ENCODE measurements at places on chromosomes 5 and 9. TPM values are rescaled to one million over a fixed set of nuclear protein-coding genes. Genes with fewer than 3 reads are reported as not detected.
A peak's percentile ranks its signal among the peaks of the same experiment; 100 is the strongest.

GRCh38 chr9:116155698-116156039 is 2.1 kb downstream of the PAPPA start:
- peaks cover 83% of the 10 kb centered on the region for H3K27me3 ChIP-seq
- H3K27ac ChIP-seq: no peak overlapping the region
- DNase-seq: no peak
- H3K4me1 ChIP-seq: peaks cover 27% of the 10 kb centered on the region
- H3K4me3 ChIP-seq: no peak overlapping the region

GRCh38 chr9:128923493-128923883 is 2.7 kb downstream of the PHYHD1 start:
- no peaks in the 10 kb centered on the region for H3K36me3 ChIP-seq
- H3K27me3 ChIP-seq: no peaks in the 10 kb centered on the region
- H3K4me1 ChIP-seq: peaks cover 34% of the 10 kb centered on the region
- peak overlapping the region; percentile 18 for H3K4me3 ChIP-seq
- peak overlapping the region; percentile 51 for H3K27ac ChIP-seq

DNA sequence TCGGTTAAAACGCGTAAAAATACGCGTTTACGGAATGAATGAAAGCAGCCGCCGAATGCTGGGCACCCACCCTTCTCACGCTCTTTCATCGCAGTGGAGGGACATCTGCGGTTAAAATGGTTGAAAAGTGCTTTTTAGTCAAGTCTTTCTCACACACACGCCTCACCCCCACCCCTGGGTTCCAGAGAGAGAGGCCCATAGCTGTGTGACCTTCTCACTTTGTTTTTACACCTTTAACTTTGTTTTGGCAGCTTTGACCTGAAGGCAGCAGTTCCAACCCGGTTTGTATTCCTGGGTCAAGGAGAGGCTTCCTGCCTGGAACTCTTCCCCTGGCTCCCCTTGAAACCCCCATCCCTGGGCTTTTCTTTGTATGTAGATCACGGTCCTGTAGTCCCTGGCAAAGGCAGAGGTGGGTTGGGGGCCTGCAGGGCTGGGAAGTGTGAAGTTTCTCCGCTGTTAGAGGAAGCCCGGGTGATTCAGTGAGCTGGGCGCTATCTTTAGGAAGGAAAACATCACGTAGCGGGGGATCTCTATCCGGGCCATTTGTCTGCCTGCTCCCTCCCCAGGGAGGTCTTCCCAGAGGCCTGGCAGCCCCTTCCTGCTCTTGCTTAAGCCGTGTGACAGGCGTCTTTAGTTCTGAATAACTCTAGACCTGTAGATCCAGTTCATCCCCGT is 29.6 kb downstream of the SPRY4 start:
- no peak for DNase-seq
- no peak overlapping the region for H3K4me3 ChIP-seq

DNA sequence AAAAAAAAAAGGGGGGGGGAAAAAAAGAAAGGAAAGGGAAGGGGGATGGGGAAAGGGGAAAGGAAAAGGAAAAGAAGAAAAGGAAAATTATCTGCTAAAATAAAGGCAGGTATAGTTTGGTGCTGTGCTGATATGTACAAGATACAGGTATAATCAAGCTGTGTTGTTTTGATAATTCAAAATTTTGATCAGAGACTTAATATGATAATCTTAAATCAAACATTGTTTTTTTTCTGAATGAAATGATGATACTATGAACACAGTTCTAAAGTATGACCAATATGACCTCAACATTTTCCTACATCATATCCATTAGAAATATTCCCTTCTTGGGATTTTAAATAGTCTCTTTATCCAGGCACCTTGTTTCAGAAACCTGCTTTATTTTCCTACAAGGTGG is 115.6 kb upstream of the TRPM3 start:
- peaks cover 1% of the 10 kb centered on the region for H3K27me3 ChIP-seq
- H3K4me3 ChIP-seq: no peak overlapping the region
- no peak for DNase-seq

DNA sequence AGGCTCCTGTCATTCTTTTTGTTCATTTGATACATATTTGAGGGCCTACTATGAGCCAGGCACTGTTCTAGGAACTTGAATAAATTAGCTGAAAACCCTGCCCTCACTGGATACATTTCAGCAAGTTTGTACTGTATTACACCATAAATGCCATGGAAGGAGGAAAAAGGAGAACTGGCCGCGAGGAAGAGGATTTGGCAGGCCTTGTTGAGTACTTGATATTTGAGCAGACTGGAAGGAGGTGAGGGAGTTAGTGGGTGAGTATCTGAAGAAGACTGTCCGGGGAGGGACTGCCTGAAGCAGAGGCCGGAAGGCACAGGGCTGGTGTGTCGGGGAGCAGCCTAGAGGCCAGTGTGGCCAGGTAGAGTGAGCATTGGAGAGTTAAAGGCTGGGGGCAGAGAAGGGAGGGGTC is 4.5 kb downstream of the SNX30 start:
- no peaks in the 10 kb centered on the region for H3K27me3 ChIP-seq
- peak overlapping the region; percentile 77 for H3K4me3 ChIP-seq
- no peak for DNase-seq

- no peaks in the 10 kb centered on the region for H3K27me3 ChIP-seq
- DNase-seq: no peak
- H3K36me3 ChIP-seq: no peaks in the 10 kb centered on the region
- peaks cover 7% of the 10 kb centered on the region for H3K4me1 ChIP-seq
Measured at GRCh38 chr5:139492700-139493192, 10.2 kb upstream of the STING1 start.

- no peak for DNase-seq
- no peaks in the 10 kb centered on the region for H3K4me1 ChIP-seq
- no peak overlapping the region for H3K4me3 ChIP-seq
- H3K27ac ChIP-seq: no peak overlapping the region
- H3K36me3 ChIP-seq: no peaks in the 10 kb centered on the region
Measured at GRCh38 chr9:68836788-68837187, 131.7 kb downstream of the PIP5K1B start.

- no peaks in the 10 kb centered on the region for H3K36me3 ChIP-seq
- H3K4me1 ChIP-seq: no peaks in the 10 kb centered on the region
- no peak overlapping the region for H3K4me3 ChIP-seq
- H3K27me3 ChIP-seq: no peaks in the 10 kb centered on the region
Measured at GRCh38 chr5:180367300-180367699, 14.2 kb upstream of the GFPT2 start.

GRCh38 chr9:13548535-13548934 is 269.0 kb upstream of the MPDZ start:
- H3K36me3 ChIP-seq: no peaks in the 10 kb centered on the region
- no peaks in the 10 kb centered on the region for H3K4me1 ChIP-seq

- H3K4me1 ChIP-seq: no peaks in the 10 kb centered on the region
- DNase-seq: no peak
- H3K4me3 ChIP-seq: no peak overlapping the region
- no peaks in the 10 kb centered on the region for H3K27me3 ChIP-seq
- no peak overlapping the region for H3K27ac ChIP-seq
Measured at GRCh38 chr5:2921176-2921575, 169.7 kb upstream of the IRX2 start.

GRCh38 chr9:5631026-5631425 is 2.1 kb downstream of the RIC1 start:
- H3K4me3 ChIP-seq: peak overlapping the region; percentile 21
- DNase-seq: no peak

DNA sequence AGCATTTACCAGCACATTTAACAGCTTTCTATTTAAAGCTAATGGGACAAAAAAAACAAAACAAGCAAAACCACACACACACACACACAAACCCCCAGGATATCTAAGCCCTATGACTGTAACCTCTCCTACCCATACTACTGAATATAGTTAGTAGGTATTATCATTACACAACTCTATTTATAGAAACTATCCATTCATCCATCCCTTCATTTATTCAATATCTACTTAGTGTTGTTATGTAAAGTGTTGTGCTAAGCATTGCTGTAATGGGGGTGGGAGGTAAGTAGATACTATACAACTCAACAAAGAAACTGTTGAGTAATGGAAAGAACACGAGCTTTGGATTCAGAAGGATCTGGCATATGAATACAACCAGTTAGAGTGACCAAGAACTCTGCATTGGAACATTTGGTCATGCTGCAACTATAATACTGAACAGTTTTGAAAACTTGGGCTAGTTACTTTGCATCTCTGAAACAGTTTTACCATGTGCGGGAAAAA is 82.3 kb upstream of the ZNF608 start:
- no peaks in the 10 kb centered on the region for H3K36me3 ChIP-seq
- no peaks in the 10 kb centered on the region for H3K27me3 ChIP-seq
- DNase-seq: no peak
- no peaks in the 10 kb centered on the region for H3K4me1 ChIP-seq

GRCh38 chr5:138064526-138064925 is 19.3 kb upstream of the WNT8A start:
- no peaks in the 10 kb centered on the region for H3K27me3 ChIP-seq
- no peak overlapping the region for H3K4me3 ChIP-seq
- peaks cover 6% of the 10 kb centered on the region for H3K4me1 ChIP-seq
- no peak for DNase-seq

DNA sequence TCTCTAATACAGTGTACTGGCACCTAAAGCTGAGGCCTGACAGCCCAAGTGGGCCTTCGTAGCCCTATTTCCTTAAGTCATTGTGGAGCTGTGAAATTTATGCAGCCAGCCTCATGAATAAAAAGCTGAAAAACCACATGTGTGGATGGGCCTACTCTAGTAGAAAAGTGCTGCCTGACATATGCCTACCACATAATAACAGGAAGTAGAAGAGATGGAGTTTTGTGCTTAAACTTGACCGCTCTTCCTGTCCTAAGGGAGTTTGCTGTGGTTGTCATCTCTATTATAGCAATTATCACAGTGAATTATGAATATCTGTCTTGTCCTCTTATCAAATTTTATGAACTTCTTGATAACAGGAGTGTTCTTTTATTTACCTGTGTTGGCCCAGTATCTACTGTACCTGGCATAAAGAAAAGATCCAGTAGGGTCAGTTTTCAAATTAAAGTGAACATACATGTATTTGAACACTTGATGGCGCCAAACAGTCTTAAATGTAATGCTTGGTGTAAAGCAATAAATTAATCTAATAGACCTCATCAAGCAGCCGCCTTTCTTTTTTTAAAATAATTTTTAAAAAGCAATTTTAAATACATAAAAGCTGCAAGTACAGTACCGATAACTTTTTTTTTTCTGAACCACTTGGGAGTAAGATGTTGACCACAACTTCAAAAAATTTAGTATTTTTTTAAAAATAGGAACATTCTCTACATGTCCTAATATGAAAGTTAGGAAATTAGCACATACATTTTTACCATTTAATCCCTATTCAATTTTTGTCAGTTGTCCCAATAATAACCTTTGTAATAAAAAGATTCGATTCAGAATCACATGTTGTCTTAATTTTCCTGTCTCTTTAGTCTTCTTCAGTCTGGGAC is 51.0 kb downstream of the FKTN start:
- peak overlapping the region; percentile 53 for H3K27ac ChIP-seq
- DNase-seq: no peak
- no peaks in the 10 kb centered on the region for H3K27me3 ChIP-seq
- H3K4me1 ChIP-seq: no peaks in the 10 kb centered on the region
- H3K4me3 ChIP-seq: no peak overlapping the region

DNA sequence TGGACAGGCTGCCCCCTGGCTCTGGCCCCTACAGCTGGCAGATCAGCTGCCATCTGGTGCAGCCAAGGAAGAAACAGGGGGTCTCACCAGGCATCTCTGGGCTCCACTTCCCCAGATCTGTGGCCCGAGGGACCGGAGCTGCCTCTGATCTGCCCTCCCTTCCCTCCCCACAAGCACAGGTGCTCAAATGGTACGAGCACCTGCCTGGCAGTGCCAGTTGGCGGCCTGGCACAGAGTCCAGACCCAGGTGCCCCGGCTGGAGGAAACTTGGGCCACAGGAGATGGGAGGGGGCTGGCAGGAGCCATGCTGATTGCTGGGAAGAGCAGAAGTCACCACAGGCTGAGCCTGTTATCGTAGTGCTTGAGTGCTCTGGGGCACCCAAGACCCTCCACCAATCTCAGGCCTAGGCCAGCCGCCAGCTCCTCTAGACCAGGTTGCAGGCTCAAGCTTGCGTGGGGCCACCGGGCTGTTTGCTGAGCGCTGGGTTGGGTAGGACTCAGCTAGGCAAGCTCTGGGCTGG is 5.0 kb upstream of the CAMK2A start:
- H3K4me1 ChIP-seq: peaks cover 2% of the 10 kb centered on the region
- DNase-seq: no peak
- no peak overlapping the region for H3K4me3 ChIP-seq
- no peaks in the 10 kb centered on the region for H3K36me3 ChIP-seq
- H3K27me3 ChIP-seq: peaks cover under 1% of the 10 kb centered on the region

GRCh38 chr5:81717226-81717625 is 33.7 kb downstream of the SSBP2 start:
- peaks cover 36% of the 10 kb centered on the region for H3K4me1 ChIP-seq
- no peak for DNase-seq
- no peak overlapping the region for H3K27ac ChIP-seq

DNA sequence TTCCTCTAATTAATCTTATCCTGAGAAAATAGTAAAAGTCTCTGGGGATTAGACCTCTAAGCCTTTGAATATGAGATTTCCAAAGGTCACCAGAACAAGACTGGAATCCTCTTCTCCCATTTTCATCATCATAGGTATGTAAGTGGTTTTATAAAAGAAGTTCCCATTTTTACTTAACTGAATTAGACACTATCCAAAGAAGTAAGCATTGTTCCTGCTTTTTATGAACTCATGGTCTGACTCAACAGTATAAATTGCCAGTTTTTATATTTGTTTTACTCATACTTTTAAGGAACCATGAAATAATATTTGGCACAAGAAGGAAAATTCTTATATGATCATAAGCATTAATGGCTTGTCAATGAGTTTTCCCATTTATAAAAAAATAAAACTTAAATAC is 167.1 kb upstream of the ADRA1B start:
- DNase-seq: no peak
- no peaks in the 10 kb centered on the region for H3K27me3 ChIP-seq
- H3K36me3 ChIP-seq: peaks cover 20% of the 10 kb centered on the region
- peaks cover 2% of the 10 kb centered on the region for H3K4me1 ChIP-seq
- no peak overlapping the region for H3K27ac ChIP-seq

- H3K27me3 ChIP-seq: no peaks in the 10 kb centered on the region
- peaks cover 9% of the 10 kb centered on the region for H3K4me1 ChIP-seq
- H3K4me3 ChIP-seq: no peak overlapping the region
- DNase-seq: no peak
- H3K27ac ChIP-seq: no peak overlapping the region
Measured at GRCh38 chr5:175700991-175701390, 43.1 kb downstream of the HRH2 start.

The CORO2A gene
- total RNA-seq: 10.0 TPM

The SLC25A2 gene
- total RNA-seq: 2.1 TPM

The HTR4 gene
- total RNA-seq: not detected

The SLC6A19 gene
- total RNA-seq: not detected

The CCNG1 gene
- total RNA-seq: 146 TPM

The TMEM215 gene
- total RNA-seq: not detected

The NR5A1 gene
- not detected for total RNA-seq
